T-helper 2 cell treated with Interferon-gamma antibody and Interleukin-4, amounts not matched to agents 5 μg/mL and 100 μg/mL, for 36 hours (primary cell): ENCODE measurements at places on chromosomes 1 and 21.

DNA sequence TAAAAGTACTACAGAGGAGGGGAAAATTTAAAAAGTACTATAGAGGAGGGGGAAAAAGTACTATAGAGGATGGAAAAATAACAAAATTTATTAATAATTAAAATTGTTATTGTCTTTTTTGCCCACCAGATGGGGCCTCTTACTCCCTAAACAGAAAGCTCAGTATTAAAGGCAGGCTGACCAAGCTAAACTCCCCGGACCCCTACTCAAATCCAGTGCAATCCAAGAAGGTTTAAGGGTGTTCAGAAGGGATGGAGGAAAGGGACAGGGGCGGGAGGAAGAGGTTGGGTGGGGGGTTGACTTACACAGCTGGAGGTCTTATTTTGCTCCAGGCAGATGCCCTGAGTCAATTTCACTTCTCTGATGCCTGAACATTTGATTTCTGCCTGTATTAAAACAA is 13.7 kb downstream of the CD34 start:
- H3K4me3 ChIP-seq = no peak overlapping the region
- DNase-seq = no peak
- H3K27me3 ChIP-seq = peaks cover 20% of the 10 kb centered on the region
- H3K4me1 ChIP-seq = peaks cover 11% of the 10 kb centered on the region
- no peak overlapping the region for H3K27ac ChIP-seq

DNA sequence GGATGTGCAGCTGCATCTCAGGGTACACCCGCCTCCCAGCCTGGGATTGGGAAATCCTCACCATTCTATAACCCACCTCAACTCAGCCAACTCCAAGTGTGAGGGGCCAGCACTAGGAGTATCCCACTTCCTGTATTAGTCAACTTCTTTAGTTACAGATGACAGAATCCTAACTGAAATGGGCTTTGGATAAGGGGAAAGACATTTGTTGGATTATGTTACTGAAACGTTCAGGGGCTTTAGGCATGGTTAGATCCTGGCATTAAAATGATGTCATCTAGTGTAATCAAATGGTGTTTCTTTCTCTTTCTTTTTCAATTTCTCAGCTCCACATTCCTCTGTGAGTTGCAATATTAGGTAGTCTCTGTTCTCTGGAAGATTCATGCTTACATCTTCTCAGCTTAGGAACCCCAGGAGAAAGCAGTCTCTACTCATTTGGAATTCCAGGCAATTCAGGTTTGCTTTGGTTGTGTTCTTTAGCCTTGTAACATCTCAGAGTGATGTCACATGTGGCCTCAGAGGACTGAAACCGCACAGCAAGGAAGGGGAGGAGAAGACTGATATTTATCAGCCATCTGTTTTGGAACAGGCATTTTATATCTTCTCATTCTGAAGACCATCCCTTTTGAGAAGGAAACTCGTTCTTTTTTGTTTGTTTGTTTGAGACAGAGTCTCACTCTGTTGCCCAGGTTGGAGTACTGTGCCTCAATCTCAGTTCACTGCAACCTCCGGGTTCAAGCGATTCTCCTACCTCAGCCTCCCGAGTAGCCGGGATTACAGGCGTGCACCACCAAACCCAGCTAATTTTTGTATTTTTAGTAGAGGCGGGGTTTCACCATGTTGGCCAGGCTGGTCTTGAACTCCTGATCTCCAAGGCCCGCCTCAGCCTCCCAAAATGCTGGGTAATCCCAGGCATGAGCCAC is 18.9 kb upstream of the TMEM54 start:
- no peak overlapping the region for H3K27ac ChIP-seq

DNA sequence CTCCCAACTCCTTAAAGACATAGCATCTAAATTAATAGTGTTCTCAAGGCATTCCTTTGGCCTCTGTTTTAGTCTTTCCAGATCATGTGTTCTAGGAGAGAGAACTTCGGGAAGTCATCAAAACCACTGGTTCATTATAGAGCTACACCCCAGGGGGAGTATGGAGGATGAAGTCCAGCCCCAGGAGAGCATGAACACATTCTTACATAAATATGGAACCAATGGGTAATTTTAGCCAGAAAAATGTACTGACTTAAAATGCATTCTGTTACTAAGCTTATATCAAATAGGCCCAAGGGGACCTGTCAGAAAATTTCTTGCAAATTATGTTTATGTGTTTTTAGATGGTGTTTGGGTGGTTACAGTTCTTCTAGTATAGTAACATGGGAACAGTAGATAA is 165.2 kb downstream of the NTMT2 start:
- no peak overlapping the region for H3K27ac ChIP-seq
- DNase-seq = no peak
- no peaks in the 10 kb centered on the region for H3K36me3 ChIP-seq
- no peak overlapping the region for H3K4me3 ChIP-seq
- H3K4me1 ChIP-seq = no peaks in the 10 kb centered on the region

GRCh38 chr1:87167157-87167789 is 161.4 kb upstream of the LMO4 start:
- H3K36me3 ChIP-seq = no peaks in the 10 kb centered on the region
- no peak for DNase-seq
- no peak overlapping the region for H3K27ac ChIP-seq
- H3K27me3 ChIP-seq = peaks cover 12% of the 10 kb centered on the region

DNA sequence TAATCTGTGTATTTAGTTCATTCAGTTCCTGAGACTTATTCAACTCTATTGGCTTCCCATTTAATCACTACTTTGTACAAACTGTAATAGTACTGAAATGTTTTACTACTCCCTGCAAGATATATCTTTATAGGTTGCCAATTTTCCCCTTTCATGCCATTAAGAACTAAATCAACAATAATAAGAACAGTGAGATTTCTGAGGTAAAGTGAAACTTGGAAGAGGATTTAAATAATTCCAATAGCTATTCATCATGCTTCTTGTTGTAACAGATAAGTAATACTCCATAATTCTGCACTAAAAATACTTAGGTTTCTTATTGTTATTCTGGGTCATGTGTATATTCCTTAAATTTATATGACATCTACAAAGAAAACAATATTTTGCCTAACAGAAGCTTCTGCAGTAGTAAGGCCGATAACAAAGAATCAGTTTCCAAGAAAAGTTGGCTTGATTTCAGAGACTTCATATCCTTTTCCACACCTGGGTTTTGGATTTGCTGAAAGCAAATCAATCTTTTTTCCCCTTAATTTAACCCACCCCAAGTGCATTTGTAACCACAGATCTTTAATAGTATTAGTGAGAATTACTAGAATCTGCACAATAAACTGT is 258.3 kb downstream of the FAF1 start:
- H3K4me3 ChIP-seq = no peak overlapping the region
- H3K4me1 ChIP-seq = no peaks in the 10 kb centered on the region
- no peaks in the 10 kb centered on the region for H3K27me3 ChIP-seq
- no peak for DNase-seq

GRCh38 chr1:33738536-33738935 is 125.3 kb upstream of the HMGB4 start:
- H3K4me1 ChIP-seq = no peaks in the 10 kb centered on the region
- no peak overlapping the region for H3K4me3 ChIP-seq
- no peak overlapping the region for H3K27ac ChIP-seq
- H3K27me3 ChIP-seq = peaks cover 2% of the 10 kb centered on the region

- peaks cover 42% of the 10 kb centered on the region for H3K36me3 ChIP-seq
- H3K27me3 ChIP-seq = no peaks in the 10 kb centered on the region
- H3K4me1 ChIP-seq = peaks cover 7% of the 10 kb centered on the region
- H3K27ac ChIP-seq = no peak overlapping the region
- no peak overlapping the region for H3K4me3 ChIP-seq
These were observed 19.3 kb upstream of the ACTA1 start for GRCh38 chr1:229452956-229453801.

DNA sequence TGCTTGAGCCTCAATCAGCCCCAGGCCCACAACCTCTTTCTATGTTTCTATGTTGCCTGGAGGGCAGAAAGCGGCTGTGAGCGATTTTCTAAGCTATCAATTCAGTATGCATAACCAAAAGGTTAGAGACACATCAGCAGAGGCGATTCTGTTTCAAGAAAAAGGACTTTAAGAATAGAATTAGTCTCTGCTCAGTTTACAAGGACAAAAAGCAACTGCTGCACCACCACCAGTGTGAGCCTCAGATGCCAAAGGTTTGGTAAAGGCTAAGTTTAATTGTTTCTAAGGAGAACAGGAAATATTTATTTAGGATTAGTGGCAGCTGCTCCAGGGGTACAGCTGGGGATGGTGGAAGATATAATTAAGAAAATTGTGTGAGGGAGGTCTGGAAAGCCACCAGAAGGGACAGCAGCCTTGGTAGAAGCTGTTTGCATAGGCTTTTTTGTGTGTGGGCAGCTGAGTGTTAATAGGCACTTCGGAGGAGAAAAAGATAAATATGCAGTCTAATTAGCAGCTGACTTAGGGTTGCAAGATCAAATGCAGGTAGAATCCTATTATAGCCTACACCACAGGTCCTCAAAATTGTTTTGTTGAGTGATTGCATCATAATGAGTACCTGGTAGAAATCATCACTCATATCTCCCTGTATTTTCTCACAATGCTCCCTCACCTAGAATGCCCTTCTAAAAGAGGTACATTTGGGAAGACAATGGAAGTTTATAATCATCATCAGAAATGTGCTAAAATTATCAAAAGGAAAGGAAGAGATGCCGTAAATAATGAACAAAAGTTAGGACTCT is 35.8 kb downstream of the ZC3H11B start:
- H3K27ac ChIP-seq = no peak overlapping the region
- H3K4me1 ChIP-seq = no peaks in the 10 kb centered on the region
- no peaks in the 10 kb centered on the region for H3K36me3 ChIP-seq
- no peak for DNase-seq
